HTR-8/SVneo (cell line): ENCODE measurements at places on chromosomes 11 and 22.

DNA sequence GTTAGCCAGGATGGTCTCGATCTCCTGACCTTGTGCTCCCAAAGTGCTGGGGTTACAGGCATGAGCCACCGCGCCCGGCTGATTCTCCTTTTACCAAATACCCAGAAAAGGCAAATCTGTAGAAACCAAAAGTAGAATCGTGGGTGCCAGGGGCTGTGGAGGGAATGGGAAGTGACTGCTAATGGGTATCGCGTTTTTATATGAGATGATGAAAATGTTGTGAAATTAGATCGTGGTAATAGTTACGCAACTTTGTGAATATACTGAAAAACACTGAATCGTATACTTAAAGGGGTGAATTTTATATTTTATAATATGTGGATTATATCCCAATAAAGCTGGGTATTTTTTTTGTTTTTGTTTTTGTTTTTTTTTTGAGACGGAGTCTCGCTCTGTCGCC is 48.2 kb upstream of the CREB3L1 start:
- no peak for DNase-seq

GRCh38 chr11:7020183-7020917 is at the start of the genes NLRP14 and ZNF214:
Gene NLRP14 (plus strand): TSS chr11:7020479. CDS start chr11:7038587, 18,108 bp downstream.
Gene ZNF214 (minus strand): TSS chr11:7020346. CDS start chr11:7002835, 17,511 bp downstream.
- DNase-seq = peak; percentile 41

DNA sequence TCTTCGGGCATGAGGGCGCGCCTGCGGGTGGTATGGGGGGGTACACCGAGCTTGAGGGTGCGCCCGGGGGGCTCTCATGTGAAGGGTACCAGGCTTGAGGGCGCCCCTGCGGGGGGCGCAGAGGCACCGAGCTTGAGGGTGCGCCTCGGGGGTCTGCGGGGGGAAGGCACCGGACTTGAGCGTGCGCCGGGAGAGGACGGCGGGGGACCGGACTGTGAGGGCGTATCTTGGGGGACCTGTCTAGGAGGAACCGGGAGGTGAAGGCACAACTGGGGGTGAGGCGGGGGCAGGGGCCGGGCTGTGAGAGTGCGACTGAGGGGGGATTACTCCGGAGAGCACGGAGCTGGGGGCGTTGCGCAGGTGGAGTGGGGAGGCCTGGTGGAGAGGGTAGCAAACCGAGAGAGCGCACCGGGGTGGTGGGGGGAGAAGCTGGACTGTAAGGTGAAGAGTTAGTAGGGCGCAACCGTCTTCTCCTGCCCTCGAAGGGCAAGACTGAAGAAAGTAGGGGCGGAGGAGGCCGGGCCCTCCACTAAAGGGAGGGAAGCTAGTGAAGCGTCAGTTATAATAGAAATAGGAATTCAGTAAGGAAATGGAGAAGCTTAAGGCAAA is 1.1 kb upstream of the DDX6 start:
- DNase-seq = no peak

GRCh38 chr22:48948575-48949170 is 879.0 kb downstream of the BRD1 start:
- no peak for DNase-seq

- DNase-seq = no peak
Observed at GRCh38 chr11:78192911-78193351, 4.2 kb downstream of the USP35 start.

DNA sequence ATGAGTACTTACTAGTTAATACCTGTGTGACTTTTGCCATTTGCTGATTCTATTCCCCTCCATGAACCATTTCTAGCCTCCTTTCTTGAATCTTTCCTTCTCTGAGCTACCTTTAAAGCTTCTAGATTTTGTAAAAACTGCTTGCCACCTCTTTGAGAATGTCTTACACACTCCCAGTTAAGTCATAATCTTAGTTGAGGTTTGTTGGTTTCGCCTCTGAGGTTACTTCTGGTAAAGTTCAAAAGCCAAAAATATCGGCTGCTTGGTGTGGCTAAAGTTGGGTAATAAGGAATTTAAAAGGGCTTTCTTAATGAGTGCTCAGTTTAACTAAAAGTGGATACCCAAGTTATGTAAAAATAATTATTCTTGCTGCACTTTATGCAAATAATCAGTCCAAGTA is 10.4 kb upstream of the GLYAT start:
- no peak for DNase-seq

- DNase-seq = no peak
Observed at GRCh38 chr22:46710806-46711205, 27.2 kb downstream of the CERK start.

DNA sequence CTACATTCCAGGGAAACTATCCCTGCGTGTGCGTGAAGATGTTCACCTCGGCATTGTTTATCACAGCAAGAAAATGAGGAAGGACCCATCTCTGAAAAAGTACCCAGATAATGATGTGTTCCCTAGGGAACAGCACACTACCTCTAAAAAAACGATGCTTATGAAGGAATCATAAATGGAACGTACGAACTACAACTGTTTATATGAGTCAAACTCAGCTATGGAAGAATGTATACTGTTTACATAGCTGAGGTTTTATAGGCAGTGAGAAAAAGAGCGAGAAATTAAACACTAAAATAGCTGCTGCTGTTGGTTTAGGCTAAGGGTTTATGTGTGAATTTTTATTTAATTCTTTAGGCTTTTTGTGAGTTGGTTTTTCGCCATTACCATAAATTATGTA is 48.9 kb downstream of the APOL1 start:
- DNase-seq = no peak
